ENCODE measurements at places on chromosomes 13 and 19.

- DNase-seq: no peak
Measured at GRCh38 chr13:113486698-113487097, 3.8 kb downstream of the DCUN1D2 start.

- no peak for DNase-seq
Measured at GRCh38 chr13:112849500-112849899, 119.5 kb upstream of the MCF2L start.

DNA sequence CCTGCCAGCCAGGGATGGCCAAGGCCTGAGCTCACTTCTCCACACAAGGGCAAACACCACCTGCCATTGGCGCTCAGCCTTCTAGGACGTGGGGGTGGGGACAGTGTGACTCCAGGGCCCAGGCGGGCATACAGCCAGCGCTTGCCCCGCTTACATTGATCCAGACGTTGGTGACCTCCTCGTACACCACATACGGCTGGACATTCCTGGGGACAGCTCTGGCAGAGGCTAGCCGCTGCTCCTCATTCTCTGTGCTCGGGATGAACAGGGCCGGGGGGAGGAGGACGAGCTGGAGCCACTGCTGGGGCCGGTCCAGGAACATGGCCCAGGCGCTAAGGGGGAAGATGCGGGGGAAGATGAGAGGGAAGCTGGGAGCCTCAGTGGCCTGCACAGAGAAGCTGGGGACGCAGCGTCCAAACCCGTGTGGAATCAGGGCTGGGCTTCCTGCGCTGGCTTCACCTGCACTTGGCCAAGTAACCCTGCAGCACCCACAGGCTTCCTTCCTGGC, 25.1 kb upstream of the MYDGF start:
- DNase-seq: no peak

DNA sequence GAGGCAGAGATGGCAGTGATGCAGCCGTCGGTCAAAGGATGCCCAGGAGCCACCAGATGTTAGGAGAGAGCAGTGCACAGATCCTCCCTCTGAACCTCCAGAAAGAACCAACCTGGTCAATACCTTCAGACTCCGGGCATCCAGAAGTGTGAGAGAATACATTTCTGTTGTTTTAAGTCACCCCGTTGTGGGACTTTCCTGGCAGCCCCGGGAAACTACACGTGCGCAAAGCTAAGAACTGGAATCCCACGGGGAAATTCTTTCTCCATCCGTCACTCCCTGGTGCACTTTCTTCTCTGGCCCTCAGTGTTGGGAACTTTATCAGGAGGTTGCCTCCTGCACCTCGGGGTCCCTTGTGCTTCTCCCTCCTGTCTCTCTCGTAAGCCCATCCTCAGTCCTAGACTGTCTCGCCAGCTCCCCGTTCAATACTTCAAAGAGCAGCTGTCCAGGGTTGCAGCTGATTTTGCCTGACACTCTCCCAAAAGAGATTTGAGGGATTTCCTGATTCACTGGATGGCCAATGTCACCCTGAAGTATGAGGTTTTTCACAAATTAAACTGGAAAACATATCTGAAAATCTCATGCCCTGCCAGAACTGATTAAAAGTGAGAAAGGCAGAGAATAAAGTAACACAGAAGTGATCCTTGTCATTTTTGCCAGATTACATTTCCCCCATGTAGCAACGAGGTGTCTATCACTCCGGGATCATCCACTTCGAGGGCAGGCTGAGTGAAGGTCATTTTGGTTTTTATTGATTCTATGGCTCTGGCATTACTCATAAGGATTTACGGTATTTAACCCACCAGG, 136.8 kb downstream of the DCT start:
- no peak for DNase-seq

DNA sequence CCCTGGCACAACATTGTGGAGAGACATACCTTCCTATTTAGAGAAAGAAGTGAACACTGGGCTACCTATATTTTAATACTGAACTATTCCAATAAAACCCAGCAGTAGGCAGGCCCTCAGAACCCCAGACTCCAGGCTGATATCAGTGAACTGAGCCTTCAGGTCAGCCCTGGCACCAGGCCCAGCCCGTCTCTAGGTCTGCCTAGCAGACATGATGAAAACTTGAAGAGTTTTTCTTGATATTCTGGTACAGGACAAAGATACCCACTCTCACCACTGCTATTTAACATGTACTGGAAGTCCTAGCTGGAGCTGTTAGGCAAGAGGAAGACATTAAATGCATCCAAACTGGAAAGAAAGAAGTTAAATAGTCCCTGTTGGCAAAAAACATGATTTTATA, 396.6 kb upstream of the SPRY2 start:
- no peak for DNase-seq

GRCh38 chr19:43901395-43902390, 33.4 kb downstream of the ZNF45 start:
- DNase-seq: peak; percentile 42

DNA sequence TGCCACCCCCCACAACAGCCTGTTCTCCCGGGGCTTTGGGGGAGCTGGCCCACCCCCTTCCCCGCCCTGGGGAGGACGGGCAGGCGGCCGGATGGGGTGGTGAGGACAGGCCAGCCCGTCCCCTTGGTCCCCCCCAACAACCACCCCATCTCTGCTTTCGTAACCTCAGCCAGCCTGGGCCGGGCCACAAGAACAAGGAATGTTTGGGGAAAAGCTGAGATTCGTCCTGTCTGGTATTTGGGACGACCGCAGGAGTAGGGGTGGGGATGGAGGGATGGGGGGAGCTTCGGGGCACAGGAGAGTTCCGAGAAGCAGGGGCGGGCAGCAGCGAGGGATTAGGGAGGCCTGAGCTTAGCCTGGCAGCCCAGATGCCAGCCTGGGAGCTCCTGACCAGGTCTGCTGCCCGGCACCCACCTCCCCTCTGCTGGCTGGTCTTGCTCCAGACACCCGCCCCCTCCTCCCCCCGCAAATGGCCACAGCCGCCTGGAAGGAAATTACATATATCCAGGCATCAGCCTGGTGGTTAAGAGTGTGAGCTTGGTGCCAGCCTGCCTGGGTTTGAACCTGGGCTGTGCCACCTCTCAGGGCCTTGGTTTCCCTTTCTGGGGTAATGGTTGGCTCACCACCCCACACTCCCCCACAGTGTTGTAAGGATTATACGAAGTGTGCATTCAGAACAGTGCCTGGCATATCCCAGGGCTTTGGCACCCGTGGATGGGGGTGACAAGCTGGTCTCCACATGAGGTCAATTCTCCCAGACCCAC, at the start of gene PODNL1:
Gene PODNL1, minus strand, starts transcription at position 117 of the 764 bp plus-strand sequence. CDS start 236 bp downstream, outside the sequence.
- DNase-seq: no peak

DNA sequence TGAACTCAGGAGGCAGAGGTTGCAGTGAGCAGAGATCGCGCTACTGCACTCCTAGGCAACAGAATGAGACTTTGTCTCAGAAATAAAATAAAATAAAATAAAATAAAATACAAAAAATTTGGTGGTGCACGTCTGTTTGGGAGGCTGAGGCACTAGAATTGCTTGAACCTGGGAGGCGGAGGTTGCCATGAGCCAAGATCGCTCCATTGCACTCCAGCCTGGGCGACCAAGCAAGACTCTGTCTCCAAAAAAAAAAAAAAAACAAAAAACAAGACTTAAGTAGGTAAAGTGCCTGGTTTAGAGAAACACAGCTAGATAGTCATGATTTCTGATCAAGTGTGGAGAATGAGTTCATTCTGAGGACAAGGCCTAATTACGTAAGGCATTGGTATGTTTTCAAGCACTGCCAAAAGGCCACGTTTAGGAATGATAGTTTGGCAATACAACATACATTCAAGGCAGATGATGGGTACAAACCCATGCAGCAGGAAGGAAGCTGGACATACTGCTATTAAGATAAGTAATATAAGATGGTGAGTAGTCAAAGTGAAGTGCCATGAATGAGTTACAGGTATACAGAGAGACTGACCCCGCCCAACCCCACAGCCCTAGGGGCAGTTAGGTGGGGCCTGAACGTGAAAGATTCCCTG, 4.8 kb upstream of the UCHL3 start:
- DNase-seq: no peak

DNA sequence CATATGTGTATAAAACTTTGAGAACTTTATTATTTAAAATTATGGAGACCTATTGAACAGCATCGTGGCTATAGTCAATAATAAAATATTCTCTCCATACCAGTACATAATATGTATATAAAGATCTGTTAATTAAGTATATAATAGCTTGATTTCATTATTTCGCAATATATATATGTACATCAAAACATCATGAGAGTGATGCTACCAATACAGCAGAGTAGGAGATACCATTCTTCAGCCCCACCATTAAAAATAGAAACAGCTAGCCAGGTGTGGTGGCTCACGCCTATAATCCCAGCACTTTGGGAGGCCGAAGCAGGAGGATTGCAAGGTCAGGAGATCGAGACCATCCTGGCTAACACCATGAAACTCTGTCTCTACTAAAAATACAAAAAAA, 1755.3 kb upstream of the SPRY2 start:
- no peak for DNase-seq

- DNase-seq: no peak
Measured at GRCh38 chr13:24491845-24492244, 20.7 kb downstream of the PARP4 start.

DNA sequence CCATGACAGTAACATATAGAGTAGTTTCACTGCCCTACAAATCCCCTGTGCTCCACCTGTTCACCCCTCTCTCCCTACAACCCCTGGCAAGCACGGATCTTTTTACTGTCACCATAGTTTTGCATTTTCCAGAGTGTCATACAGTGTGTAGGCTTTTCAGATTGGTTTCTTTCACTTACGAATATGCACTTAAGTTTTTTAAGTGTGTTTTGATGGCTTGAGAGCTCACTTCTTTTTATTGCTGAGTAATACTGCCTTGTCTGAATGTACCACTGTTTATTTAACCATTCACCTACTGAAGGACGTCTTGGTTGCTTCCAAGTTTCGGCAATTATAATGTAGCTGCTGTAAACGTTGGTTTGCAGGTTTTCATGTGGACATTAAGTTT, 175.1 kb downstream of the ITGBL1 start:
- DNase-seq: no peak

DNA sequence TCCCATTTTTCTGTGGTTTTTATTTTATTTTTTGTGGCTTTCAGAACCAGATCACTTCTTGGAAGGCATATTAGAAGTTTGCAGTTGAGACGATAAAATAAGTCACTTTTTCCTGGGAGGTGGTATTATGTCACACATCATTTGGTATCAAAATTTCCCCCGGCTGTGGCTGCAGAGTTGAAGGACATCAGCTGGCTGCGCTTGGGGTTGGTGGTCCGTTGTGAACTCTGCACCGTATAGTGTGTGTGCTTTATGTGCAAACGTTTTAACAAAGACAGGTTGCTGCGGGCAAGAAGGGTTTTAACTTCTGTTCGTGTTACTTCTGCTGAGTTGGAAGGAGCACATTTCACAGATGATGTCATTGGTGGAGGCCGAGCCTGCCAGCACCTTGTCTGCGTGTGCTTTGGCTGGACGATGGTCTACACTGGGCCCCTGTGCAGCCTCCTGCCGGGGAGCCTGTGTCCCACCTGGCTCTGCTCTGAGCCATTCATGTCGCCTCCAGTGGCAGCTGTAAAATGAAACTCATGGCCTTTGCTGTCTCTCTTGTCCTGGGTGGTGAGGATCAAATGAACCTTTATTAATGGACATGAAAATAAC, 9.6 kb downstream of the ATP11A start:
- DNase-seq: no peak

GRCh38 chr13:107057028-107057631, 489.2 kb upstream of the ARGLU1 start:
- no peak for DNase-seq

- DNase-seq: no peak
Measured at GRCh38 chr19:52219611-52220010, 29.8 kb downstream of the PPP2R1A start.

DNA sequence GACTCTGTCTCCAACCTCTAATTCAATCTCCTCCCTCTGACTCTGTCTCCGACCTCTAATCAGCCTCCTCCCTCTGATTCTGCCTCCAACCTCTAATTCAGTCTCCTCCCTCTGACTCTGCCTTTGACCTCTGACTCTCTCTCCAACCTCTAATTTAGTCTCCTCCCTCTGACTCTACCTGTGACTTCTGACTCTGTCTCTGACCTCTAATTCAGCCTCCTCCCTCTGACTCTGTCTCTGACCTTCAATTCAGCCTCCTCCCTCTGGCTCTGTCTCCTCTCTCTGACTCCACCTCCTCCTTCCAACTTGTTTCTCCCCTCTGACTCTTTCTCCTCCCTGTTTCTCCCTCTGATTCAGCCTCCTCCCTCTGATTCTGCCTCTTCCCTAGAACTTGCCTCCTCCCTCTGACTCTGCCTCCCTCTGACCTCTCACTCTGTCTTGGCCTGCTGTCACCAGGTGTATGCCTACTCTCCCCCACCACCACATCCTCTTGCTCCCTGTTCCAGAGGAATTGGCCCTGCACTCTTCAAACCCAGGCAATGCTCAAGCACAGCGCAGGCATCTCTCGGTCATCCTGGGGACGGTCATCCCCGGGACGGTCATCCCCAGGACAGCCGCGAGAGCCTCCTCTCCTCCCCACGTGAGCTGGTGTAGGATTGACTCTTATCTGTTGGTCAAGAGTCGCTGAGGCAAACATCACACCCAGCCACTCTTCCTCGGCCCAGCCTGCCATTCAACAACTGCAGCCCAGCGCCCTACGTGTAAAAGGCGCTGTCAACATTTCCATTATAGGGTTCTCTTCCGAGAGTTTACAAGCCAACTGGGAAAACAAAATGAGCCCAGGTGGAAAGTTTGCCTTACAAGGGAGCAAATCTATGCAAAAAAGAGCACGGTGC, 60.2 kb downstream of the ZIC5 start:
- DNase-seq: no peak

DNA sequence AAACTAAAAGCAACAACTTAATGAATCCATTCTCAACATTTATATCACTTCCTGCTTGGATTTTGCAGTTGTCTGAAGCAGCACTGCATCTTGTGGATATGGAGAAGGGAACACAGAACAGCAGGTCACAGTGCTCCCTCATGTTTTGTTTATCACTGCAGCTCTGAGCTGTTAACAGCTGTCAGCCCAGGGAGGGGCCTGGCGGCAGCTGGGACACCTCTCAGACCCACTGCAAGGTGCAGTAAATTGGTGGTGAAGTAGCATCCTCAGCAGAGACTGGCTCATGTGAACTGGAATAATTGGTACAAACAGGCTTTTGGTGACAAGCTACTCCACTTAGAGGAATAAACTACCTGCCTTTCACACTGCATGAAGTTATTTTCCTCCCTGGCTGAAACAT, 170.4 kb downstream of the LIG4 start:
- DNase-seq: no peak

DNA sequence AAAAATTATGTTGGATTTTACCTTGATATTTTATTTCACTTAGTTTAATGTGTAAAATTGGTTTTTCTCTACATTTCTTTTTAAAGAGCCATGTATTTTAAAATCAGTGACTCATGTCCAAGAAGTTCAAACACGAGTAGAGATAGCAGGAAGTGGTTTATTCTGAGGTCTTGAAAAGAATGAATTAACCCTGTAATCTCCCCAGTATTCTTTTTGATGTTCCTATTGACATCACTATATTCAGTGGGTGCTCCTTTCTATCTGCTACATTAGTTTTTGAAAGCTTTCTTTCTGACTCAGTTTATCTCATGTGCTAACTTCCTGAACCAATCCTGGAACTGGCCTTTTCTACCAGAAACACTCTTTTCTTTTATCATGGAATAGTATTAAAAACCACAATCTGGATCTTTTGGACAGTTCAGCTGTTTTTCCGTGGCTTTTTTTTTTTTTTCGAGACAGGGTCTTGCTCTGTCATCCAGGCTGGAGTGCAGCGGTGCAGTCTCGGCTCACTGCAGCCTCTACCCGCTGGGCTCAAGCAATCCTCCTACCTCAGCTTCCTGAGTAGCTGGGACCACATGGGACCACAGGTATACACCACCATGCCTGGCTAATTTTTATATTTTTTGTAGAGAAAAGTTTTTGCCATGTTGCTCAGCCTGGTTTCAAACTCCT, 114.9 kb downstream of the PCCA start:
- no peak for DNase-seq

Measured in T-helper 9 cell (primary cell).